Neuronal stem cell (in vitro differentiated cells): ENCODE measurements at places on chromosomes 4 and X.

DNA sequence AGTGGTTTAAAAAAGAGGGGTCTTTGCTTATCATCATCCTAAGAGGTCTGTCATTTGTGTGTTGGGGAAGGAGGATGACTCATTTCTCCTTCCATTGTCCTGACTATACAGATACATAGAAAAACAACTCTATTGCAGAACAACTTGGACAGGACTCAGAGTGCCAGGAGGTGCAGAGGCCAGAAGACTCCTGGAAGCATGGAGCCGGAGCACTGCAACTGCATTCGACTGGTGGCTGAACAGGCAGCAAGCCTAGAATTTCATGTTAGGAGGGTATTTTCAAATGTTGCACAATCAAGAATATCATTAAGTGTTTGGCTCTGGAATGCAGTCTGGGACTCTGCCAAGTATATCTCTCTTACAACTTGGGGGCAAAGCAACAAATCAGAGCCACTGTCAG is 35.0 kb upstream of the MAML3 start:
- no peak for DNase-seq

DNA sequence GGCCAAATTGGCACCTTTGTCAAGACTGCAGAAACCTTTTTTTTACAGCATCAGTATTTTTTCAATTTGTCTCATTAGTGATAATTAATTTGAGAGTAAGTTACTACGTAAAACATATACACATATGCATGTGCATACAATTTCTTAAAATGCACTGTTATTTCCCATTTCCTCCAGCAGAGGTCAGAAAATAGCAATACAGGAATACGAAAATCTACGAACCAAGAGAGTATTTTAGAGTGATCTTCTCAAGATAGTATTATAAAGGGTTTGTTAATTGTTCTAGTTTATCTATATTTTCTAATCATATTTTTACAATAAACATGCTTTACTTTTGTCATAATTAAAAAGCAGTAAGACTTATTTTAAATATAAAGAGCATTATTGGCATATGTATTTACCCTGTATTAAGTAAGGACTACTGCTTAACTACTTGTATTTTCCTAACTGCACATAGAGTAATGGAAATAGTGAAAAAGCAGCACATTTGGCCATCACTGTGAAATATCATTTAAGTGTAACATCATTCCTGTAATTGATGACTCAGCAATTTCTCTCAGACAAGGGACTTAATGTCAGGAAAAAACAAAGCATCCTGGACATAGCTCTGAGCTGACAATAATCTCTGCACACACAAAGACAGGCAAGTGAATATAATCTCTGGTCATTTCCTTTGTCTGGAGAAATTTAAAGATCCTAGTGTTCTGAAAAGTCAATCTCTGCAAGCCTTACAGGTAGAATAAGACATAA is 45.6 kb downstream of the MAOB start:
- peak; percentile 0 for DNase-seq

DNA sequence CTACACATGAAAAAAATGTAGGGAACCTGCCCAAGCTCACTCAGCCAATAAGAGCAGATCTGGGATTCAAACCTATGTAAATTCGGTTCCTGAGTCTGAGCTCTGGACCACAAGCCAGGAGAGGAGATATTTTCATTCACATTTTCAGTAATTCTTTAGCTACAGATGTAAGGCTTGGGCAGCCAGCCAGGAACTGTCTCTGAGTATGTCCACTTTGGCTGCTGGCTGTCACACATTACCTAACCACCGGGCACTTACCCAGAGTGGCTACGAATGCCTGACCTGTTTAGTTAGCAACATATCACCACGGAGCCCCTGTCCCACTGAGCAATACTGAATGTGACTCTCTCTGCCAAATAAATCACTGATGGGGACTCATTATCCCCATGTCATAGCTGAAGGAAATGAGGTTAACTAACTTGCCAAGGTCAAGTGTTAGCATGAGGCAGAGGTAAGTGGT is 15.3 kb downstream of the USP46 start:
- no peak for DNase-seq

DNA sequence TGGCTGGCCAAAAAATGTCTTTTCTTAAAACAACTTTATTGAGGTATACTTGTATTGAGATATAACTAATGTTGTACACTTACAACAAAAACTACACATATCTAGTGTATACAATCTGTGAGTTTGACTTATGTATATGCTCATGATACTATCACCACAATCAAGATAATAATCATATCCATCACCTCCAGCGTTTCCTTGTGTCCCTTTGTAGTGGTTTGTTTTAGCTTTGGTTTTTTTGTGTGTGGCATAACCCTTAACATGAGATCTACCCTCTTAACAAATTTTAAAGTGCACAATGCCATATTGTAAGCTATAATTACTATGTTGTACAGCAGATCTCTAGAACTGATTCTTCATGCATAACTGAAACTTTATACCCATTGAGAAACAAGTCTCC is 13.4 kb upstream of the PCSK1N start:
- DNase-seq = no peak

- peak; percentile 67 for DNase-seq
Observed at GRCh38 chr4:40316782-40317635, 18.1 kb upstream of the CHRNA9 start.

DNA sequence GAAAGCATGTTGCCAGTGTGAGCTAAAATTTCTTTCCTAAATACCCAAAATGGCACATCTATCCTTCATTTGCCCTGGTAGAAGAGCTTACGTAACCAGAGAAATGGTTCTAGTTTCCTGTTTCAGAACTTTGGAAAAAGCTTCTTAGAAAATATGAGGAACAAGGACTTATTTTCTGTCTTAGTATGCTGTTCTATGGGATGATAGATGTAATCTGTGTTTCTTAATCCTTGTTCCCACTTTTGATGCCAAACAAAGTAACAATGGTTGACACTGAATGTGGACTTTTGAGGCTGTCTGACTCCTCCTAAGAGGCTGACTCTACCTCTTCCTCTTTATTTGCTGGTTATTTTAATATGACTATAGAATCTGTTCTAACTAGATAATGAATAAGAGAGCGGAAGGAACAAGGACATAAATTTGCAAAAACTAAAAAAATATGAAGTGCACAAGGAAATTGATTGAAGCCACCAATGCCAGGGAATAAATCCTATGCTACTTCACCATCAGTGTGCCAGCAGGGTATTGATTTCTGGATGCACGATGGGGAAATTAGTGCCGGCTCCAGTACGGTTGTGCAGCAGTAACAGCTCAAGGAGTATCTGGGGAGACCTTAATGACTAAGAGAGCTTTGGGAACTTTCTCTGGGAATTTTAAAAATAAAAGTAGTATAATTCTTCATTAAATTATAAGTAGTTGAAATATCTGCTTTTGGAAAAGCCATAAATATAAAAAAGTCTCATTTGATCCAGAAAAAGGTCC is 39.4 kb upstream of the TET2 start:
- no peak for DNase-seq

- no peak for DNase-seq
Observed at GRCh38 chrX:134713618-134714107, 55.4 kb upstream of the PLAC1 start.

DNA sequence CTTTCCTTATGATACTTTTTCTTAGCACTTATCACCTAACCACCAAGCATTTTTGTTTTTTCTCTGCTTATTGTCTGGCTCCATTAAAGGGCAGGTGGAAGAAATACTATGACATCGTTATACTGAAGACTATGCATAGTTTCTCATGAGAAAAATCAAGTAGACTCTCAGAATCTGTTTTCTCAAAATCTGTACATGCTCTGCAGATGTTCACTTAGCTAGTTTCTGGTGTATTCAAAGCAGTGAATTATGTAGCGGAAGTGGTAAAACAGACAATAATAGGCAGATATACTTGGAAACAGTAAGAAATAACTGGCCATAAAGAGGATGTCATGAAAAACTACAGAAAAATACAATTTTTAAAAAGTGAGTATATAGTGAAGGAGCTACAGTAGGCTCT is 146.0 kb downstream of the STIM2 start:
- no peak for DNase-seq

GRCh38 chr4:20284990-20285389 is 33.3 kb downstream of the SLIT2 start:
- DNase-seq = no peak

DNA sequence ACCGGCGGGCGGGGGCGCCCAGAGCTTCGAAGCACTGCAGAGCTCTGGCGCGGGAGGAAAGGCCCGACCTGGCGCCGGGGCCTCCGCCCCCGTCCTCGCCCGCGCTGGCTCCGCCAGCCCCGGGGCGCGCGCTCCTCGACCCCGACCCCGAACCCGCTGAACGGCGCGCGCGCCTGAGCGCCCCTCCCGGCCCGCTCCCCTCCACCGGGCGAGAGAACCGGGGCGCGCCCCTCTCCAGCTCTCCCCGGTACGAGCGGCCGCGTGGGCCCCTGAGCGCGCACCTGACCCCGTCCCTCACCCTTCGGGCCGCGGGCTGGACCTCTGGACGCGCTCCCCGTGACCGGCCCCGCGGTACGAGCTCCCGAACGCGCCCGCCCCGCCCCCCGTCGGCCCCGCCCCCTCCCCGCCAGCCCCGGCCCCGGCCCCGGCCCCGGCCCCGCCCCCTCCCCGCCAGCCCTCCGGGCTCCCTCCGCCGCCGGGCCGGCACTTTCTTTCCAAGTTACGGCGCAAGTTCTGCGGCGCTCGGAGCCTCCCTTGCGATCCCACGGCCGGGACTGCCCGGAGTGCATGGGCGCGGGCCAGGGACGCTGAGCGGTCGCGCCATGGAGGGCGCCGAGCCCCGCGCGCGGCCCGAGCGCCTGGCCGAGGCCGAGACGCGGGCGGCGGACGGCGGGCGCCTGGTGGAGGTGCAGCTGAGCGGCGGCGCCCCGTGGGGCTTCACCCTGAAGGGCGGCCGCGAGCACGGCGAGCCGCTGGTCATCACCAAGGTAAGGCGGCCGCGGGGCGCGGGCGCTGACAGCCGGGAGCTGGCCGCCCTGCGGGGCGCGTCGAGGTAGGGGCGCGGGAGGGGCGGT is at the start of gene SHROOM2:
TSS of gene SHROOM2 (plus strand) at position 486 of the 854 bp plus-strand sequence. CDS start at position 603, 117 bp downstream.
- DNase-seq = no peak

DNA sequence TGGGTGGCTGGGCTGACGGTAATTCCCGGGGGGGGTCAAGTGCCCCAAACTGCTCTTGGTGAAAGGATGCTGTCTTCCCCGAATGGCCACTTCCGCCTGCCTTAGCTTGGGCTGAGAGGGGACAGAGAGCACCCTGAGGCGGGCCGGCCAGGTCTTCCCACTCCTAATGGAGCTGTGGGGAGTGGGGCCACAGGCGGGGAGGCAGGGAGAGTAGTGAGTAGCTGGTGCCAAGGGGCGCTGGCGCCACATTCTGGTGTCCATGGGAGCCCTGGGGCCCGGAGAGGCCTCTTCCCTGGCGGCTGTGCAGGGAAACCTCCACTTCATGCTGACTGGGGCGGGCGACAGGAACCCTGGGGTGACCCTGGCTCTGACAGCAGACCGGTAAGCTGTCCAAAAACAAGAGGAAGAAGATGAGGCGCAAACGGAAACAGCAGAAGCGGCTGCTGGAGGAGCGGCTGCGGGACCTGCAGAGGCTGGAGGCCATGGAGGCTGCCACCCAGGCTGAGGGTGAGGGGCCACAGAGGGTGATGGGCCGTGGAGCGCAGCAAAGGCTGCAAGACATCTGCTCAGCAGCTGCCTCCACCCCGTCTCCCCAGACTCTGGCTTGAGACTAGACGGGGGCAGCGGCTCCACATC is 2.7 kb downstream of the SRPK3 start:
- DNase-seq = no peak

DNA sequence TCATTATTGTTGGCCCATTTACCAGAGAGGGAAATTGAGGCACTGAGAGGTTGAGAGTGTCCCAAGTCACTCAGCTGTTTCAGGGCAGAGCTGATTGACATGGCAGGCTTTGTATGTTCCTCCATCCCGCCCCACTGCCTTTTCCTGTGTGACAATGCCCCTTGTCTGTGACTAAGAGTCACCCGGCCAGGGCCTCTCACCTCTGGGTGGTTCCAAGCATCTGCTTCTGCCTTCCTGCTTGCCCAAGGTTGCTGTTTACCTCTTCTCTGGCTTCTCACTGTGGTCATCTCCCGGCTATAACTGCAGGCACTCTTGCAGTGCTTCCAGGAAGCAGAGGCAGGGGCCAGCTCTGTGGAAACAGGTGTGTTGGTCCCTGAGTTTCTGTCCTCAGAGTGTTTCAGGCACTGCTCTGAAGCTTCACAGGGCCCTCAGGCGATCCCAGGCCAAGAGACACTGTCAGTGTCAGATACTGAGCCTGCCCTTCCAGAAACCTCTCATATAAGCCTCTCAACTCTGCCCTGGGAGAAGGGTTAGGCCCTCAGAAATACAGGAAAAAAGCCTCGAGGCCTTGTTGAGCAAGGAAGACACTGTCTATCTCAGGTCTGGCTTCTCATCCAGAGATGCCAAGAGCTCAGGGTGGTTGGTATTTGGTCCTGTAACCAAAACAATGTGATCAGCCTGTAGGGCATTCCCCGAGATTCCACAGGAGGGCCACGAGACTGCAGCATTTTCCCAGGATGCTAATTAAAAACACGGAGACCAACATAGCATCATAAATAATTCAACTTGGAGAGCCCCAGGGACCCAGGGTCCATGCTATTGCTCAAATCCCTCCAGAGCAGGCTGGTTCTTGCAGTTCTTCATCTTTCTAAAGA is 42.0 kb upstream of the PROM1 start:
- DNase-seq = no peak

- DNase-seq = no peak
Observed at GRCh38 chrX:67726018-67726417, 182.2 kb downstream of the AR start.

DNA sequence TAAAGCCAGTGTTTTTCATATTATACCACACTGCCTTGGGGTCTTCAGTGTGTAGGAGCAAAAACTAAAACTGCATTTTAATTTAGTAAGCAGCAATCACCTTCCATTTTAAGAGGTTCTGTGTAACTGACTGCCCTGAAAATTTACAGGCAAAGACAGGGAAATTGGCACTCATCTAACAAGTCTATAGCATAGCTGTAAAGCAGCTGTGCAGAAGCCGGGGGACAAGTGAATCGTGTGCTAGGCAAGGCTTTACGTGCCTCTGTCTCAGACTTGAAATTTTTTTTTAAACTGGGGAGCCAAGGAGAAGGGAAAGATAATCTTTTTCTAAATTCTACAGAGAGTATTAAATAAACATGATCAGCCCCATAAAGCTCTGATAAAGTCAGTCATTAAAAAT is 39.7 kb downstream of the TSPAN5 start:
- DNase-seq = no peak

- no peak for DNase-seq
Observed at GRCh38 chr4:4619821-4620220, 78.0 kb upstream of the STX18 start.

GRCh38 chr4:182488896-182489295 is 245.7 kb downstream of the TENM3 start:
- DNase-seq = no peak

DNA sequence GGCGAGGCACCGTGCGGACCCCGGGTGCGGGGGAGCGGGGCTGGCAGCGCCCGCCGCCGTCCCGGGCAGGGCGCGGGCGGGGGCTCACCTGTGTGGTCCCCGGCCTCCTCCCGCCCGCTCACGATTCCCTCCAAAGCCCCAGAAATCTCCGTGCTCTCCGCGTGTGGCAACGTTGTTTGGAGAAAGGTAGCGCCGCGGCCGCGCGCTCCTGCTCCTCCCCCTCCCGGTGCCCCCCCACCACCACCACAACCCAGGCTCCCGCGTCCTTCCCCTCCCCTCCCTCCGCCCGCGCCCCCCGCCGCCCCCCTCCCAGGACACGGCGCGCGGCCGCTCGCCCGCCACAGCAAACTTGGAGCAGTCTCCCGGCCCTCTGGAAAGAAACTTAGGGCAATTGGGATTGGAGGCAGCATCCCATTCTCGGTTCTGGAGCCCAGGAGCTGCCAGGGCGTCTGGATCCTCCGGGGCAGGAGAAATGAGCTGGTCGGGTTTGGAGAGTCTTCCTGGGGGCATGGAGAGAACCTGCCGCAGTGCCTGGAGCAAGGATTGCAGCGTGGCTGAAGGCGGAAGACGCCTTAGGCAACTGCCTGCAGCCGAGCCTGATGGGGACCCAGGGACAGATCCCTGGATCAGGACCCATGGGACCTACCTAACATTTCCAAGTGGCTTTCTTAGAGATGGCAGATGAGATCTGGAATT is 855 bp downstream of the KLF3 start:
- DNase-seq = peak; percentile 70
